GM20000 (cell line): ENCODE measurements at places on chromosomes 6 and 20.

- no peak for DNase-seq
Measured at GRCh38 chr6:78942446-78942845, 75.1 kb downstream of the IRAK1BP1 start.

DNA sequence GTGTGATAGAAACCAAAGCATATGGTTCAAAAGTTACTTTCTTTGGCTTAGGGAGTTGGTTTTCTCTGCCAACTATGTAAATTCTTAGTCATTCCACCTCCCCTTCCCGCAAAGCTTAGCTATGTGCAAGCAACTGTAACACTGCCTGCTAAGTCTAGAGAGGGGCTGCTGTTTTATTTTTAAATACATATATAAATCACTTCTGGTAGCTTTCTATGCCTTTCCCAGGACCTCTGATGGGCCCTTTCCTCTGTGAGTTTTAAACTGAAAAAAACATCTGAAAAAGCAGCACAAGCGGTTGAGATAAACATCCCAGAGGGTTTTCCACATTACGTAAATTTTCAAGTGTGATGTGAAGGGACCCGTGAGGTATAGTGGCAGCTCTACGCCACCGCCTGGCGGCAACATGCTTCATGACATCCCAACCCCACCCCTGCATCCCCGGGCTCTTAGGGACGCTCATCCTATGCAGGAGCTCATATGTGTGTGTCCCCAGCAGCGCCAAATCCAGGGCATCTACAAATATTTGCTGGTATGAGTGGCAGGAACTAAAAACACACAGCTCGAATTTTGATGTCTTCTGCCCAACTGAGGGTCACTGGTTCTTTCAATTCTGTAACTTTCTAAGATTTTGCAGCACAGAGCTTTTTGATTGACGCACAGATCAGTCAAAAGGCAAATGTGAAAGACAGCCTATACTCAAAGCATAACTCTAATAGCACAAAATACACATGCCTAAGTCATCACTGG is 12.7 kb downstream of the SAYSD1 start:
- peak; percentile 49 for DNase-seq

DNA sequence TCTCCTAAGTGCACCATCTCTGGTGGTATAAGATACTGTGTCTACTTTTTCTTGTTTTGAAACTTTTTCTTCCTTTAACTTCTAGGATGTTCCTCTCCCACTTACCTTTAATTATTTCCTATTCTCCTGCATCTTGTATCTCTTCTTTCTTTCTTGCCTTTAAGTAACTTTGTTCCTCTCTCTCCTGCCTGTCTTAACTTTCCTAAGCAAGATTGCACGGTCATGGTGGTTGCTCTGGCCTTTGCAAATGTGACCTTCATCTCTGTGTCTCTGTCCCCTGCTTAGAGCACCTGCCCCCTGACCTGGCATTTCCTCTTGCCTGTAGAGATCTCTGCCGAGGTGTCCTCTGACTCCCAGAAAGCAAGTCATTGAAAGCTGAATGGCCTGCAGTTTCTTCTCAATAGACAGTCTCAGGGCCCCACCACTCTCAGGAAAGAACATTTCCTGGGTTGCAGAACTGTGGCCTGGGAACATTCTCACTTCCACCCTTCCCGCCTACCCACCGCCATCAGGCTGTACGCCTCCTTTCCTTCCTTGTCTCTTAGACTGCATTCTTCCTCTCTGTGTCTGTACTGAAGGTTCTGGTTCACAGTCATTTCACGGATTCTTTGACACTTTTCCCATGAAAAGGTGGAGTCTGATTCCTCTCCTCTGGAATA is 12.8 kb downstream of the ZDHHC14 start:
- DNase-seq, result no peak

DNA sequence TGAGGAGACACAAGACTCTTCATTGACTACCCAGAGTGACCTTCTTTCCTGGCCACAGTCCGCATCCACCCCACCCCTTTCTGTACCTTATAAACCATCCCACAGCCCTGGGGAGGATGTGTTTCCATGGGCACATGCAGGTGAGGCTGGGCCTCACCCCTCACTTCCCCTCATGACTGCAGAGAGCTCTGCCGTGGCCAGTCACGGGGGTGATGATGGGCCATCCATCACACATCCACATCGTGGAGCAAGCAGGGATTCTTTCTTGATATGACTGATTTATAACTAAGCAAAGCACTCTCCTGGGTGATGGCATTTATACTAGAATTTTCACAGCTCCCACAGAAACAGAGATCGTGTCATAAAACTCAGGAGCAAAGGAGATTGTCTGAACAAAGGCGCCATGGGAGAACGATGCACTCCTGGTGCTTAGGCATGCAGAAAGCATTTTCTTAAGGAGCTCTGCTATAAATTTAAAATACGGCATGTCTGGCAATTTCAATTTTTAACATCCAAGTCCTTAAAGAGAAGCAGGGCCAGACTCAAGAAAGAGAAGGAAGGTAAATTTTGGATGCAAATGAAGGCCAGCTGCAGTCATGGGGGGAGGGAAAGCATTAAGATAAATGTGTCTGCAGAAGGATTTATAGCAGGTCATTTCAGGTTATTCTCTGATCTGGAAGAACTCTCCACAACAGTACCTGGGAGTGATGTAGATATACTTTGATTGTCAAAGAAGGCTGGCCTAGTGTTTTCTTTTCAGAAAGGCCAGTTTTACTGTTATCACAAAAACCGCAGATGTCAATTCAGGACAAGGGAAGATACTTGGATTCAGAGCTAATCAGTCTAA is 777.0 kb downstream of the C6orf118 start:
- DNase-seq, result no peak

DNA sequence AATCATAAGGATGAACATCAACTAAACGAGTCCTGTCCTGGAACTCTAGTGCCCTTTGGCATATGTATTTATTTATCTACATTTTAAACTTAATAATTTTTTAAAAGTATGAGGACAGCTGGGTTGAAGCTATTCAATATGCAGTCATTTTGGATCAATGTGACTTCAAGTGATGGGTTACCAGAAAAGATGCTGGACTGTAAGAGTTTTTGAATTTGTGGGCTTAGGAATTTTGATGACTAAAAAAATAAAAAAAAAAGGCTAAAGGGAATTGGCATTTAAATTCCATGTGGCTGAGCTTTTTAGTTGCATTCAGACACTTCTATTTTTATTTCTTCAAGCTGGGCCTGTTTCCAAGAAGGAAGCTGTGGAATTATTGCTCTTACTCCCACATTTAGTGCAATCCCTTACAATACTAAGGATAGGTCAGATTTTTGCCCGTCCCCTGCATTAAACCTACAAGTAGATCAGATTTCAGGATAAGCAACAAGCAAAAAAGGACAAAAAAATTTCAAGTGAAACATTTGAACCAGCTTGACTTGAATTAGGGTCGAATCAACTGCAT is 704.2 kb upstream of the CITED2 start:
- no peak for DNase-seq

- no peak for DNase-seq
Measured at GRCh38 chr6:11363881-11364576, 131.6 kb upstream of the NEDD9 start.

DNA sequence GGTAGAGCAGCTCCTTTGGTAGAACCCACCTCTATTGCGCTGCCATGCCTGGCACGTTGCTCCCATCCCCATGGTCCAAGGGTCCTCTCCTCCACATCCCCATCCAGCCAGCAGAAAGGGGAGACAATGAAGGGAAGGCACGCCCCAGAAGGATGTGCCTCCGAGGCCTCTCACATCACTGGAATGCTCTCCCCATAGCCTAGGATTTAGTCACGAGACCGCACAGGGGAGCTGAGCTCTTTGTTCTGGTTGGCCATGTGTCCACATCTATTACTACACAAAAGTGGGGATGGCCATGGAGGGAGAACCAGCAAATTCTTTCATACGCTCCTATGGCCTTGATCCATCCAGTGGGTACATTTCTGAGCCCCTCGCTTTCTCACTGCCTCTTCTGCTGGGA is 60.5 kb upstream of the SALL4 start:
- no peak for DNase-seq

DNA sequence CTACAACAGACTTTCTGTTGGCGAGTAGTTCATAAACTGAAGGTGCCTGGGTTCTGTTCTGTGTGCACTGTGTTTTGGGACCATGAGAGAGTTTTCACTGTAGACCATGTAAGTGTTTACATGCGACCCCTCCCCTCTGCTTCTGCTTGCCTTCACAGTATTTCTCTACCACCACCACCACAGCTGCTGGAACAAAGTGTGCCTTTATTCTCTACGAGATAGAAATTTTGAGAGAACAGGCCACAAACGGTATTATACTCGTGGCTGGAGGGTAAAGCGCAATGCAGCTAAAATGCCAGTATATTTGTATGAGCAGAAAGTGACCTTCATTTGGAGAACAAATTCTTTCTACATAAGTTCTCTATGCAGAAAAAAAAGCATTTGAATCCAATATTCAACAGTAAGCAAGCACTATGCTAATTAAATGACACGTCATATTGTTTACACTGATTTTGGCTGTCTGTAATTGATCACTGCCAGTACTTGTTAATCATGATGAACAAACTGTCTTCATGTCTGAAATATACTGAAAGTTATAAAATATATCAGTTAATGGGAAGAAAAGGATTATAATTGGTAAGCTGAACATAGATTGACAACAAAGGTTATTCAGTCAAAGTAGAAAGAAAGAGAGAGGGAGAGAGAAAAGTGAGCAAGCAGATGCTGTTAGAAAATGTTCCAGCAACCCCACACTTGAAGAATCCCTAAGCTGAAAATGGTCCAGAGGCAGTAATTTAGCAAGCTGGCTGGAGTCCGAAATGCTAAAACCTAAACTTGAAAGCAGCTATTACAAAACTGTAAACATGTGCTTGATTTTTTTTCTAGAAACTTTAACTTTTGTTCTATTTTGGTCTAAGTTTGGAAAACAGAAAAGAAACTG is 8.8 kb downstream of the CLDN20 start:
- no peak for DNase-seq

- no peak for DNase-seq
Measured at GRCh38 chr6:108771421-108771820, 76.8 kb upstream of the ARMC2 start.

DNA sequence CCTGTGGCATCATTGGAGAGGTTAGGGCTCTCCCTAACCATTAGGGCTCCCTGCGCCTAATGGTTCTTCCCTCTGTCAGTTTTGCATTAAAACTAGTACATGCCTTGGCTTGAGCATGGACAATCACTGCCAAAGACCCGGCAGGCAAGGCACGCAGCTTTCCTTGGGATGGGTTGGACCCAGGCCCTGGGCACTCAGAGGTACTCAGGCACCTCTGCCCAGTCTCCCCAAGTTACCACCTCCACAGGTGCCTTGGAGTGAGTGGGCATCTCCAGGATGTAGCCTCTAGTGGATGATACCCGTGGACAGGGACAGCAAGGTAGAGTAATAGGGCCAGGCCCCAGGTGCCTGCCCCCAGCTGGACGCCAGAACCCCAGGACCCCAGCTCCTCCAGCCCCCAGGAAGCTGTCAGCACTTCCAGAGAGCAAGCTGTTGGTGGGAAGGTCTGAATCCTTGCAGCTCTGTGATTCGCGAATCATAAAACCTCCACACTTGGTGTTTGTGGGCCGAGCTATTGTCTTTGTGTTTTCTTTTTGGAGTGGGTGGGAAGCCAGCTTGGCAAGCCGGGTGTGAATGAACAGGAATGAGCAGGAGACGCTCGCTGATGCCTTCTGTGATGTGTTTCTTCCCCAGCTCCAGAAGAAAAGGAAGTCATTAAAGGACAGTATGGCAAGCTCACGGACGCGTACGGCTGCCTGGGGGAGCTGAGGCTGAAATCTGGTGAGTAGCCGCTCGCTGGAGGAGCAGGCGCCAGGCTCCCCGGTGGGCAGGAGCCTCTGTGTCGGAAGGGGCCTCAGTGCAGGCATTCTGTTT is 35.1 kb downstream of the SYNJ2 start:
- no peak for DNase-seq

- DNase-seq, result no peak
Measured at GRCh38 chr6:15523679-15524630, 138.9 kb downstream of the DTNBP1 start.

GRCh38 chr6:37582306-37582705 is 82.6 kb upstream of the CCDC167 start:
- DNase-seq, result no peak

GRCh38 chr6:54846243-54846856 is at the start of gene FAM83B:
Gene FAM83B (plus strand): TSS chr6:54846771. CDS start chr6:54870247, 23,476 bp downstream.
- no peak for DNase-seq

GRCh38 chr20:19582782-19583181 is 175.3 kb upstream of the RIN2 start:
- no peak for DNase-seq

DNA sequence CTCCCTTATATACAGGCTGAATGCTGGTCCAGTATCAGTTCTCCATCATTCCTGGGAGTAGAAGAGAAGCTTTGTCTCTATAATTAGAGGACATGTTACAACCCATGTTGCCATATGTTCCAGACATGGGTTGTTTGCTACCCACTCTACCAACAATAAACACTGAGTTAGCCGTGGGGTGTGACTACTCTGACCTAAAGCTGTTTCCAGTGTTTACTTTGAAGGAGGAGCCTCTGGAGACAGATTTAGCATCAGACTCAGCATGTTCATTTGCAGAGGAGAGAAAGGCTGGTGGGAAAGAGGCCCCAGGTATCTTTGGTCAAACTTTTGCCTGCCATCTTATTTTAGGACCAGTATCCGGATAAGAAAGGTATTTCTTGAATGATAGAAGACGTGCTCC is 157.9 kb upstream of the SNX9 start:
- DNase-seq, result no peak

DNA sequence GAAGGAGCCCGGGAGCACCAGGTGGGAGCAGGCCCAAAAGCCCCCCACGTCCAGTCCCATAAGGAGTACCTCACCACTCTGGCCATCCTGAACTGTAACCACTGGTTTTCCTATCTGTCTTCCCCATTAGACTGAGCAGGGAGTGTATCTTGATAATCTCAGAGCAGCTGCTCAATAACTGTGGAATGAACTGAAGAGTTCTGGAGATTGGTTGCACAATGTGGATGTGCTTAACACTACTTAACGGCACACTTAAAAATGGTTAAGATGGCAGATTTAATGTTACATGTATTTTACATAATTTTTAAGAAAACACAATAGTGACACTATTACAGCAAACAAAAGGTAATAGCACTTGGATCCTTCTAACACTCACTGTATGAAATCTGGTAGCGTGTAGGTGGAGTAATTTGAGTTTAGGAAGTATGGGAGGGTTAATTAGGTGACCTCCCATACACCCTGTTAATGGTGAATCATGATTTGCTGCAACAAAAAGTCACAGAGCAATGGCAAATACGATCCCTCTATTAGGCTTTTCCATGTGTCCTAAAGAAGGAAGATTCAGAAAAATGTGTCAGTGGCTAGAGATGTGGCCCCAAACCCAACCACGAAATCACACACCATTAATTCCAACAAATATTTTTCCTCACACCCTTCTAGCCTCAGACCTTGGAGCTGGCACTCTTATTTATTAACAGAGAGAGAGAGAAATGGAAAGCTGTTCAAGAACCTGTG is 18.4 kb downstream of the TRAM2 start:
- no peak for DNase-seq

- DNase-seq, result peak; percentile 63
Measured at GRCh38 chr6:132763269-132763668, 5.6 kb upstream of the VNN2 start.

GRCh38 chr20:15257569-15257870 is 920.1 kb upstream of the FLRT3 start:
- DNase-seq, result no peak

GRCh38 chr6:135170238-135170637 is 10.9 kb upstream of the MYB start:
- DNase-seq, result no peak

GRCh38 chr20:18256440-18257090 is 31.8 kb upstream of the ZNF133 start:
- DNase-seq, result no peak

GRCh38 chr6:41584668-41585205 is 38.6 kb downstream of the FOXP4 start:
- no peak for DNase-seq

GRCh38 chr6:161919691-161920090 is 645.8 kb upstream of the AGPAT4 start:
- no peak for DNase-seq
